Left cardiac atrium (tissue), 4 donors: ENCODE measurements at places on chromosomes 5 and 9. TPM values are rescaled to one million over a fixed set of nuclear protein-coding genes. Genes with fewer than 3 reads are reported as not detected.
A peak's percentile ranks its signal among the peaks of the same experiment; 100 is the strongest.

PAEP gene
- total RNA-seq = not detected

AK8 gene
- 0.18 TPM for total RNA-seq

IFNA21 gene
- not detected for total RNA-seq

ASPN gene
- 8.8 TPM for total RNA-seq

BTNL8 gene
- total RNA-seq = not detected

SOX30 gene
- 0.44 TPM for total RNA-seq

OR1K1 gene
- not detected for total RNA-seq

PCDHA13 gene
- total RNA-seq = 0.27 TPM

SLC36A2 gene
- not detected for total RNA-seq

GRCh38 chr9:135962696-135963307 lies 1.6 kb upstream of the UBAC1 start:
- DNase-seq = no peak

- peak; percentile 39 for DNase-seq
These were observed 62.8 kb upstream of the SUB1 start for GRCh38 chr5:32522429-32523143.

GRCh38 chr9:135273008-135273407 lies 185.5 kb downstream of the OLFM1 start:
- DNase-seq = no peak

- DNase-seq = no peak
These were observed 1.4 kb downstream of the LIX1 start for GRCh38 chr5:97141031-97141430.

DNA sequence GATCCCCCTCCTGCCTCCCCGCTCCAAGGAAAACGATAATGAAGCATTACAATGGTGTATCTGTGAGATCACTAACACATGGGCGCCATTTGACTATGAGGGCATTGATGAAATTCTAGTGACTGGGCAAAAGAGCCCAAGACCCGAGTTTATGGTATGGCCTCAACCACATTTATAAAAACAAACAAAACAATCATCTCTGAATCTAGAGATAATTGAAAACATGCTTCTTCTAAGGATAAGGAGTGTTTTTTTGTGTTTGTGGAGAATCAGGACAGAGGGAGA lies 100.9 kb upstream of the SEMA6A start:
- DNase-seq = no peak

GRCh38 chr9:84216151-84216550 lies 124.4 kb downstream of the SLC28A3 start:
- DNase-seq = no peak

GRCh38 chr5:67253911-67254310 lies 57.3 kb upstream of the CD180 start:
- no peak for DNase-seq

DNA sequence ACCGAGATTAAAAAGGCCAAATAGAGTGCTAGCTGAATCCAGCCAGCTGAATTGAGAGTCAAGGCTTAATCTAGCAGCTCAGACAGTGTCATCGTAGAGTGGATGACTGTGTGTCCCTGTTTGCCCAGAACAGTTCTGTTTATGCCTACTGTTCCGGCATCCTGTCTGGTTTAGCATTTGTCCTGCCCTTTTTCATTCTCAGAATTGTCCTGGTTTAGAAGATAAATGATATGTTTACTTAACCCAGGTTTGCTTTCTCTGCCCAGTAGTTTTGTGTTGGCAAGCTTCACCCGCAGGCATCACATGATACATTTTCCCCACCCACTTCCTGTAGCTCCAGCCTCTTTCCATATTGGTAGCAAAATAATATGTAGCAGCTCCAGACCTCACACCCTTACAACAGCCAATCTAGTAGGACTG lies 41.3 kb upstream of the ZSWIM6 start:
- DNase-seq = no peak

DNA sequence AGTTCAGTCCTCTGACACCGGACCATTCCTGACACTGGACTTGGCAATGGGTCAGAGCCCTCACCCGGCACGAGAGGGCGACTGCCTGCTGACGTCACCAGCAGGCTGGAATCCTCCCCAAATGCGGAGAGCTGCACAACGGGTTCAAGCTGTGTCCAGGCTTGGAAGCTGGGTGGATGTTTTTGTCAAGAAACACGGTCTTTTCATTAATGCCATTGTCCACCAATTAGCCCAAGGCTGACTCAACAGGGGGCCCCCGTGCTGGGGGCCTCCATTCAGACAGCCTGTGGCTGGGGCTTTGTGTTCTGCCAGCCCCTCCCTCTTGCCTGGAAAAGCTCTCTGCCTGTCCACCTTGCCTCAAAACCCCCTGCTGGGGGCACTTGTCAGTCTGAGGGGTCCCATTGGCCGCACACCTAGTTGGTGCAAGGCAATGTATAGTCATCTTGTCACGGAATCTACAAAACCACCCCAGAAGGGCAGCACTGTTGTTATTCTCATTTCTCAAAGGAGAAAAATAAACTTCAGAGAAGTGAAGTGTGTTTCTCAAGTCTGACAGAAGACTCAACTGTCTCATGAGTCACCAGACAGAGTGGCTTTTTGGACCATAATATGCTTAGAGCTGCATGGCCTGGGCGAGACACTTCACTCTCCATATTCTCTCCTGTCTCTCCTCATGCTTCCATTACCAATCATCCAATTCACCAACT lies 24.6 kb downstream of the NDUFA8 start:
- DNase-seq = peak; percentile 44

GRCh38 chr9:131395157-131396098 lies 1.5 kb downstream of the PRRC2B start:
- DNase-seq = peak; percentile 18

DNA sequence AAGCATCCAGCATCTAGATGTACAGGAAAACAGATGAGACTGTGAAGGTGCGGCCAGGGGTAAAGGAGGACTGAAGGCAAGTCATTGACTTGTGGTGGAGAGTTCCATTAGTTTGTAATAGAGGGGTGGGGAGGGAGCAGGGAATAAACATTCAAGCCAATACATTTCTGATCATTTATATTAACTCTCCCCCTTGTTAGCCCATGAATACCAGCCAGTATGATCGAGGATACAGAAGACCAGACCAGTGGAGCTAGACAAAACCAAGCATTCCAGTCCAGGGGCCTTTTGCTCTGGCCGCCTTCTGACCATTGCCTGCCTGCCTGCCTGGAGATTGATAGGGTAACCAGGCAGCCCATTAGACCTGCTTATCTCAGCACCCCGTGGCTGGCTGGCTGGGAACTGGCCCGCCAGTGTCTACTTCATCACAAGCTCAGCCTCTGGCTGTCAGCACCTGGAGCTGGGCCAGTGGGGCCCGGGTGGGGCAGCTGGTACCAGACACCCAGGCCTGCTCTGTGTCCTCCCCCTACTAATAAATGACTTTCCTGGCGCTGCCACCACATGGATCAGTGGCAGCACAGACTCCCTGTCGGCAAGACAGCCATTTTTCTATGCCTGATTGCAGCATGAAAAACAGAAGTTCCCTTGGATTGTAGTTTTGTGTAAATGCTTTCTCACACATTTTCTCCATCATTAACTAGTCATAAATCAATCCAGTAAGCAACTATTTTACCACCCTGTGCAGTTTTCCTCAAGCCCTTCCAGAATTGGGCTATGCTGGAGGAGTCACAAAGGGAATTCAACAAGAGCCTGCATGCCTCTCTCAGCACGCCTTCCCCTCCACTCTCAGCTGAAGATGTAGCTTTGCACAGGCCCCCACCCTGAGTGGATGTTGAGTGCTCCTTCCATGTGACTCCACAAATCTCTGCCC lies 181.3 kb downstream of the SNCAIP start:
- DNase-seq = peak; percentile 78

GRCh38 chr9:20832775-20833174 lies 148.7 kb downstream of the FOCAD start:
- DNase-seq = no peak

GRCh38 chr5:36239370-36240293 lies 2.1 kb downstream of the NADK2 start:
- no peak for DNase-seq

DNA sequence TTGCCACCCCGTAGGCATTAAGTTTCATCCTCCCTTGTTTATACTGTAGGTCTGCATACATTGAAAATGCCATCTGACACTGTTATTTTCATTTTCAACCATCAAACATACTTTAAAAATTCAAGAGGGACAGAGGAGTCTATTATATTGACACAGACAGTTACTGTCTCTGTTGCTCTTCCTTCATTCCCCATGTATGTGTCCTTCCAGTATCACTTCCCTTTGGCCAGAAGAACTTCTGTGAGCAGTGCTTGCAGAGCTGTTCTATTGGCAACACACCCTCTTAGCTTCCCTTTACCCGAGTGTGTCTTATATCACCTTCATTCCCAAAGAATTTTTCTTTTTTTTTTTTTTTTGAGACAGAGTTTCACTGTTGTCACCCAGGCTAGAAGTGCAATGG lies 42.8 kb downstream of the RASGEF1C start:
- DNase-seq = no peak

DNA sequence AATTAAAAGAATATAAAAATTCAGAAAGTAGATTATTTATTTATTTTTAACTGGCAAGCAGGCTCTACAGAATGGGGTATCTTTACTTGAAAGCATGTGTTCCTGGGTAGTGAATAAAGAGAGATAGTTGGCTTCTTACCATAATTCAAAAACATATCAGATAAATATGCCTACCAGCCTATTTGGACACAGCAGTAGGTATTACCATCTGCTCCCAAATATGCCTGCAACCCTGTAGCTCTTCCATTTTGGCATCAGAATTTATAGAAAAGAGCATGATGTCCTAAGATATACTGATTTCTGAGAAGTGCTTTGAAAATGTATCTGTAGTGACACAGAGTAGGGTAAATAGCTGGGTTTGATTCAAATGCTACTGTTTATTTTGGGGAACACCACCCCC lies 1300.5 kb upstream of the DMAC1 start:
- no peak for DNase-seq

GRCh38 chr5:92991581-92992067 lies 589.4 kb downstream of the NR2F1-AS1 start:
- no peak for DNase-seq

DNA sequence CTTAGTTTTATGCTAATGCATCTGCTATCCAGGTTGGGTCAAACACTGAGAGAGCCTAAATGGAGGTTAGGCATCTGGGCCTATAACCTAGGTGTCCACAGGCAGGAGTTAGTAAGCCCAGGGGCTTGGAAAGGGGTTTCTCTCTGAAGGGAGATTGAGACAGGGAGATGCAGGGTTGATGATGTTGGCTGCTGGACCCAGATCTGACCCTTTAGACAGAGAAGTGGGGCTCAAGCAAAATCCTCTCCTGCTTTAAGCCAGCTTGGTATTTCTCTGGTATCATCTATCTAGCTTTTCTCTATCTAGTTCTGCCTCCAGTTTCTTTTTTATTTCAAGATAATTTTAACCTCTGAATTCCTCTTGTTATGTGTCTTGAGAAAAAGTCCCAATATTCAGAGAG lies 18.3 kb upstream of the ANKRD55 start:
- DNase-seq = no peak

DNA sequence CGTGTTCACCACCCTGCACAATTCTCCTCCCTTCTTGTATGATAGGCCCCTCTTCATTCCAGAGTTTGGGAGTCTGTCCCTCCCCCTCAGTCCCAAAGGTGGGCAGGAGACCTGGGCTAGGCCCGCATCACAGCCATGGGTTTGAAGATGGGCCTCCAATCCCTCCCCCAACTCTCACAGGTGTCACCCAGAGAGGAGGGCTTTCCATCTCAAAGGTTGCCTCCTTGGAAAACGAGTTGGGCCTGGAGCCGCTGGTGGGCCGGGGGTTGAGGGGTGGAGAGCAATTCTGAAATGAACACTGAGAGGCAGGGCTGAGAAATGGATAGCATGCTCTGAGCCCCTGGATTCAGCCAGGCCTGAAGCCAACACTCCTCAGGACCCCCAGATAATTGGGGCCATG lies 6.2 kb downstream of the ADAMTS2 start:
- DNase-seq = no peak

GRCh38 chr9:93546356-93546755 lies 30.0 kb upstream of the PHF2 start:
- no peak for DNase-seq

DNA sequence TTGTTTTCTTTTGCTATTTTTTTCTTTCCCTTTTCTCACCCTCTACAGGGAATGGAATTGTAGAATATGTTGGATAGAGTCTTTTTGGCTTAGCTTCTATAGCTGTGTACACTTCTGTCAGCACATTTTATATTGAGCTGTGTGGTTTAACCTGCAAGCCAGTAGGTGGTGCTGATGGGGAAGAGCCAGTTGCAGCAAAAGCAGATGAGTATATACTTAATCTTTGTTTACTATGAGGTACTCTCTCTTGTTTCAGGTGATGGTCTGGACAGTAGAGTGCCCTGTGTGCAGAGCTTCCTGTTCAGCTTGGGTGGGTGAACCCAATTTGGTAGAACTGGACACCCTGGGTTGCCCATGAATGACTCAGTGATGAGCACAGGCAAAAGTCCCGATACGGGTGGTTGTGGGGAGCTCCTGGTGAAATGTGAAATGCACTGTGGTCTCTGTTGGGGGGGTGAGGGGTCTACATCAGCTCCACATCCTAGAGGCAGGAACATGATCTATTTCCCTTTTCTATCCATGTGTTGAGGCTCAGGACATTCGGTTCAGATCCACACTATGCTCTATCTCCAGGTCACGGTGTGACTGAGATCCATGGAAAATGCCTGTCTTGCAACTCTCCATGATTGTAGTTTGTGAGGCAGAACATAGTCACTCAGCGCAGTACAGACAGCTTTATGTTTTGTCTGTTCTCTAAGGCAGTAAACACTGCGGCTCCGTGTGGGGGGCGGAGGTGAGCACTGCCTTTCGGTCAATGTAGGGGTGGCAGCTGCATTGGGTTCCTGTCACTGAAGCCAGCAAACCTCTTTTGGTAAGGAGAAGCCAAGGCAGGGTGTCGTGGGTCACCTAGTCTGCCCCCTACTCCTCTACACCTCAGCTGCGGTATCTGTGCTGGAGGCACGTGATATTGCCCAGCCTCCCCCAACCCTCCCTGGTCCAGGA lies 353.2 kb downstream of the PRR16 start:
- no peak for DNase-seq

DNA sequence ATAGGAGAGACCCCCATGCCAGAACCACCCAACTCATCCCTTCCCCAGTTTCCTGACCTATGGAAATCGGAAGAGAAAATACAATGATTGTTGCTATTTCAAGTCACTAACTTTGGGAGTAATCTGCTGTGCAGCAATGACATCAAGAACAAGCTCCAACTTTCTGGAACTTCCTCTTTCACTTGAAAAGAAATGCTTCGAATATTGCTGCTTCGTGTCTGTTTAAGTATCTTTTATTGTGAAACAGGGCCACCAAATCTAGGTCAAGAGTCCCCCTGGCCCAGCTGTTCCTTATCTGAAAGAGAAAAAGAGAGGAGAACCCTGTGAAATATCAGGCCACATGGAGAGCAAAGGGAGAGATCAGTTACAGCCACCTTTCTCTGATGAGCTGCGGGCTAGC lies 59.4 kb upstream of the DNAH5 start:
- DNase-seq = no peak

DNA sequence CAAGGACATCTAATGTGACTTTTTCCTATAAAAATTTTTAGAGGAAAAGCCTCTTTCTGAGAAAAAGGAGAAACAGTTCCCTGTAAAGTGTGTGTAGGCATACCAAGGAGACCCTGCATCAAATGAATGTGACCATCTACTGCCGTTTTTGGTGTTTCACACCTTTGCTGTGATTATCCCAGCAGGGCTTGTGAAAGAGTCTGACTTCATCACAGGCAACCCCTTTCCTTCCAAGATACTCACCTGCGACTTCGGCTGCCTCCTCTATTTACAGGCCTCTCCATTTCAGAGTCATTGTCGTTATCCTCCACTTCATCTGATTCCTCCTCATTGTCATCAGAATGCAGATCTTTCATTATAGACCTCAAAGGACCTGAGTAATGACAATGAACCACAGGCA lies 259.1 kb downstream of the MLLT3 start:
- DNase-seq = no peak
